ENCODE measurements at places on chromosomes 4 and X.

- DNase-seq, result no peak
These were observed 88.1 kb upstream of the PLAC1 start for GRCh38 chrX:134746410-134746785.

- DNase-seq, result no peak
These were observed 51.5 kb upstream of the TBC1D9 start for GRCh38 chr4:140807491-140808252.

- no peak for DNase-seq
These were observed 13.8 kb downstream of the SH3BGRL start for GRCh38 chrX:81215685-81216084.

GRCh38 chr4:62159306-62159705 is 959.2 kb downstream of the ADGRL3 start:
- no peak for DNase-seq

- no peak for DNase-seq
These were observed 35.9 kb upstream of the HPSE start for GRCh38 chr4:83370640-83370906.

GRCh38 chr4:107018344-107018735 is 17.8 kb downstream of the DKK2 start:
- no peak for DNase-seq

- DNase-seq, result no peak
These were observed 184.2 kb downstream of the DHRSX start for GRCh38 chrX:2316534-2316933.

DNA sequence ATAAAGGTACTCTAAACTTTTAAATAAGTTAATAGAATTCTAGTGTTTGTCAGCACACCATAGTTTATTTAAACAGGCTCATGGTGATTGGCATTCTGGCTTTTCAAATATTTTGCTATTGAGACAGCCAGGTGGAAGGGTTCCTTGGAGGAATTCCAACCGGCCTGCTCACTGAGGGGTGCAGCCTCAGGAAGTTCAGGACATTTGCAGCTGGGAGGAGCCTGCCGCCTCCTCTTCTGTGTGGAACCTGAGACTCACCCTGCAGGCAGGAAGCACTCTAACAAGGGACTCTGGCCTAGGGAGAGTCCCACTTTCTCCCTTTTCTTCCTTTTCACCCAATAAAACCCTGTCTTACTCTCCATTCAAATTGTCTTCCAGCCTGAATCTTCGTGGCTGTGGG is 1328.0 kb downstream of the FSTL5 start:
- no peak for DNase-seq

GRCh38 chr4:113146876-113147358 is 97.5 kb downstream of the ANK2 start:
- no peak for DNase-seq

- DNase-seq, result no peak
These were observed 56.8 kb downstream of the PCDH7 start for GRCh38 chr4:30776921-30777415.

- DNase-seq, result no peak
These were observed 58.5 kb upstream of the LGI2 start for GRCh38 chr4:25089051-25089763.

GRCh38 chr4:73945674-73946449 is 36.0 kb downstream of the PF4 start:
- no peak for DNase-seq

DNA sequence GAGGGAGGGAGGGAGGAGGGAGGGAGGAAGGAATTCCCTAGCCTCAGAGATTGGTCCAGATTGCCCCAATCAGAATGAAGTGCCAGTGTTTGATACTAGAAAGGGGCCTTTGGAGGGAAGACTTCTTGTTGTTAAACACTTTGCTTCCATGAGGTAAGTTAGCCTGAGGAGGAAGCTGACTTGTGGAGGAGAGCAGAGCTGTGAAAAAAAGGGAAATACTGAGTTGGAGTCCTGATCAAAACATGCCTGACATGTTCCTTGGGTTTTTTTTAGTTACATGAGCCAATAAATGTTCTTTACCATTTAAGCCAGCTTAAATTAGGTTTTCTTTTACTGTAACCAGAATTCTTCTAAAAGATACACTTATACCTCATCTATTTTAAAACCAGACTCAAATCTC is 57.6 kb downstream of the GSX2 start:
- no peak for DNase-seq

DNA sequence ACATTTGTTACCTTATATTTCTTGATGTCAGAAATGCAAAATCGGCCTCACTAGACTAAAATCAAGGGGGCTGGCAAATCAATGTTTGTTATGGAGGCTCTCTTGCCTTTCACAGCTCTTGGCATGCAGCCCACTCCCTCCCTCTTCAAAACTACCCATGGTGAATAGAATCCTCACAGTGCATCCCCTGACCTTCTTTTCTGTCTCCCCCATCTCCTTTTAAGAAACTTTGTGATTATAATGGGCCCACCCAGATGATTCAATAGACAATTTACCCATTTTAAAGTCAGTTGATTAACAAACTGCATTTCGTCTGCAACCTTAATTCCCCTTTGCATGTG is 184.0 kb downstream of the PCDH7 start:
- DNase-seq, result no peak

- no peak for DNase-seq
These were observed 28.0 kb upstream of the AFAP1 start for GRCh38 chr4:7967501-7968261.

DNA sequence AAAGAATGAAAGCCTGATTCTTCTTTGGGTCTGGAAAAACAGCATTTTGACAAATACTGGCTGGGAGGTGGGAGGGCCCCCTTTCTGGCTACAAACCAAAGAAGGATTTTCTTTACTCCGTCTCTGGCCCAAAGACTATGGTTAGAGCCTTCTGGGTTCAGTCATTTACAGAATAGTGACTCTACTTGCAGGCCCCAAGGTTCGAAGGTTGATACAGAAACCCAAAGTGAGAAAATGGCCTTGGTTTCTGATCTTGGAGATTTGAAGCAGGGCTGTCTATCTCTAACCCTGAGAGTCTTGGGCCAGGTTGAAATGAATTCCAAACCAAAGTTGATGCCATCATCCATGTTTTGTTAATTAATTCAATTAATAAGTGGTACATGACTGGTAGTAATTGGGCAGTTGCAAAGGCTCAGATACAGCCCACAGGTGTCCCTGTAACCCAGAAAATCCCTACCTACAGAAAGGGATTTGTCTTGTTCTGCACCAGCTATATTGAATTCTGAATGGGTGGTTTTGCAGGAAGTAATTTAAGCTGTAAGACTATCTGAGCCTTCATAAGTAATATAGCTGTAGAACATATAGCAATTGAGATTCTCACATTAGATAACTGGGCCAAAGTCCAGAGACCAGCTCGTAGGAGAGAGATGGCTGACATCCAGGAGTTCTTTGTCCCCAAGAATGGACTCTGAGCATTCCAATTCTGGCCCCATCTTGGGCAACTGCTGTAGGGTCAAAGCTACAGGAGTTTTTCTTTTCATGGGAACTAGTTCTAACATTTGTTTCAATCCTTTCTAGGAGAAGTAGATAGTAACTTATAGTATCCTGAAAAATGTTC is 34.5 kb downstream of the CHRNA9 start:
- DNase-seq, result no peak

DNA sequence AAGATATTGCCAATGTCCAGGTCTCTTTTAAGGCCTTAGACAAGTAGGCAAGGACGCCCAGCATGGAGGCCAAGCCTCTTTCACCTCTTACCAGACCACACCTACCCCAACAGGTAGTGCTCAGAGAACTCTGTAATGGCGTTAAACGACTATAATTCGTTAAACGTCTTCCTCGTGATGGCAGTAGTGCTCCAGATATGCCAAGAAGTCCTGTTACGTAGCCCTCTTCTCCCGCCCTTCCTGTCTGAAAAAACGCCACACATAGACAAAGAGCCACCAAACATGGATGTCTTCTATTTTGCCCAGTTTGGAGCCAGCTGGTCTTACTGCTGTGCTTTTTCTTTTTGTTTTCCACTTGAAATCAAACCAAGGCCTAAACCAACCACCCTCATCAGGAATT is 190.7 kb downstream of the OR13H1 start:
- DNase-seq, result no peak

All from hematopoietic multipotent progenitor cell treated with erythropoietin and hydrocortisone succinate and interleukin-3 and kit ligand, for 6 days (in vitro differentiated cells).